ENCODE measurements at places on chromosomes 1 and 21.

GRCh38 chr1:203295796-203296195, 9.5 kb upstream of the BTG2 start:
- DNase-seq = no peak

- no peak for DNase-seq
These were observed 99.2 kb upstream of the KCNK2 start for GRCh38 chr1:214983126-214983869.

DNA sequence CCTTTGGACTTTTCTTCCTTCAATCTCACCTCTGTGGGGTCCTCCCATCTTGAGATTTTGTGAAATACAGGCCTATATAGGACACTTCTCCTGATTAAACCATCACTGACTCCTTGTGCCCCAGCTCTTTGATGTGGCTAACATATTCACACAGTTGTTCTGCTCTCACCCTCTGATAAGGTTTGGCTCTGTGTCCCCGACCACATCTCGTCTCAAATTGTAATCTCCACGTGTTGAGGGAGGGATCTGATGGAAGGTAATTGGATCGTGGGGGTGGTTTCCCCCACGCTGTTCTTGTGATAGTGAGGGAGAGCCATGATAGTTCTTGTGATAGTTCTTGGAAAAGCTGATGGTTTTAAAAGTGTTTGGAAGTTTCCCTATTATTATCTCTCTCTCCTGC, 19.7 kb downstream of the LRRC7 start:
- DNase-seq = no peak

DNA sequence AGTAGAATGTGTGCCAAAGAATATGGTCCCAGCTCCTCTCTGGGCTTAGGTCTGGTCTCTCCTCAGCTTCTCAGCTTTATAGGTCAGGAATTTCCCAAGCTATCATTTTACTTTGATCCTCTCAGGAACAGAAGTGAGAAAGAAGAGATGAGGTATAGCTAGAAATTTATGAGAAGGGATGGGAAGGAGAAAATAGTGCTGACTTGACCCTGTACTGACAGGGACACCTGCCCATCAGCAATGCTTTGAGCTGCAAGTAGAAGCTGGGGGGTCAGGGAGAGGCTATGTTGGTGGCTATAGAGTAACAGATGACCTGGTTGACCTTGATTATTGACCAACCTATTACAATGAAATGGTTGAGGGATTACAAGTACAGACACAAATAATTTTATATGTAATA, 75.0 kb downstream of the XCL2 start:
- no peak for DNase-seq

- DNase-seq = no peak
These were observed 24.9 kb downstream of the LHX9 start for GRCh38 chr1:197942042-197942441.

DNA sequence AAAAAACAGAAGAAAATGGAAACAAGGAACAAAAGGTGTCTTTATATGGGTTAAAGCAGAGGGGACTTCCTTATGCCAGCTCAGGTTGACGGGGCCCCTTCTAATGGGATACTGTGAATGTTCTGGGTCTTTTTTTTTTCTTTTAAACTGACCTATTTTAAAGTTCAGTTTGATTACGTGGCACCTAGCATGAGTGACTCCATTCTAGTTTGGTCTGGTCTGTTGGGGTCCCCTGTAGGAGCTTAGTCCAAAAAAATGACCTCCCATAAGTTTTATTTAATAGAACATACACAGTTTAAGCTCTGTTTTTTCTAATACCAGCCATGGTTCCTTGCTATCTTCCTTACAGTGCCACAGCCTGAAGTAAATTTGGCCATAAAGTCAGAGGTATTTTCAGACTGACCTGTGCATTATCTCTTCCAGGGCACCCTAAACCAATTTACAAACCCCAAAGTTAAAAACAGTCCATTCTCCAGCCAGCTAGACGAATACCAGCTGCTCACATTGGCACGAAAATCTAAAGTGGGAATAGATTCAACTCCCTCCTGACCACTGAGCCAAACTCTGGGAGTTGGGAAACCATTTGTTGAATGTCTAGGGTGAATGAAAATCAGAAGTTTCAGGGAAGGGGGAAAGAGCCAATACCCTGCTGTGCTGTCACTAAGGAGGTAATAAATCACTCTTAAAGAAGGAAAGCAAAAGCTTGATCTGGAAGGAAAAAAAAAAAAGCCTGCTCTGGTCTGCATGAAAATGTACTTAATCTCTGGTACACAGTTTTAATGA, 42.4 kb downstream of the AKNAD1 start:
- DNase-seq = no peak

DNA sequence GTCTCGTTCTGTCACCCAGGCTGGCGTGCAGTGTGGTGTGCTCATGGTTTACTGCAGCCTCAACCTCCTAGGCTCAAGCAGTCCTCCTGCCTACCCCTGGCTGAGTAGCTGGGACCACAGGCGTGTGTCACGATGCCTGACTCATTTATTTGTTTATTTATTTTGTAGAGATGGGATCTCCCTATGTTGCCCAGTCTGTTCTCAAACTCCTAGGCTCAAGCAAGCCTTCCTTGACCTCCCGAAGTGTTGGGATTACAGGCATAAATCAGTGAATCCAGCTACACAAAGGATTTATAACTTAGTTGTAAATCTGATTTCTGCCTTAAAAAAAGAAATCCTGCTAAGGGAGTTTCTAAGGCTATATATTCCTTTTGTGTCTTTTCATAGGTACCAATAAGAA, 30.5 kb upstream of the ZNF496 start:
- DNase-seq = no peak

DNA sequence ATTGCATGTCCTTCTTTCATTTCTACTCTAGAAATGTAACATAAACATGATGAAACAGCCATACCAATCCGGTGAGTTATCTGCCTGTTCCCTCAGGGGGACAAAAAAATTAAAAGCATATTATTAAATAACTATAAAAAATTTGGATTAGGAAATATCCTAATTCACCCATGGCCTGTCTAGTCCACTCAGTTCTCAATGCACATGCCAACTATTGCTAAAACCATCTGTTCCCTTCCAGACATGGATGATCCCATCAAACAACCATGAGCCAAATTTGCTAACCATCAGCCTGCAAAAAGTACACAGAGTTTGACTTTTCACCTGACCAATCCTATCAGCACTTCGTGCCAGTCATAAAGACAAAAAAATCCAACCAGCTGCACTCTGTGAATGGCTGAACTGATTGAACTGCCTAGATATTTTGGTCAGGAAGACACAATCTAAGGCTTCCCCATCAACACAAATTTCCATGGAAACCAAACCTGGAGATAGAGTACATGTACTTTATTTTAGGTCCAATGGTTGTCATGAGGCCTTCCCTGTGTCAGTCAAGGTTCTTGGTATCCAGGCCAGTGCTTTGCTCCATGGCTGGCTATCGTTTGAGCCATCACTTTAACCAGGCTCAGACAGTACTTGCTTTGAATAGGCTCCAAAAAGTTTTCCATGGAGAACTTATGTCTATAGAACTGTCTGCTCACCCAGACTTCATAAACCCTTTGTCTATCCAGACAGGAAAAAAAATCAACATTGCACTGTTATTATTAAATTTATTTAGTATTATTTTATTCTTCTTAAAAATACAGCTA, 570.8 kb downstream of the LTN1 start:
- no peak for DNase-seq

DNA sequence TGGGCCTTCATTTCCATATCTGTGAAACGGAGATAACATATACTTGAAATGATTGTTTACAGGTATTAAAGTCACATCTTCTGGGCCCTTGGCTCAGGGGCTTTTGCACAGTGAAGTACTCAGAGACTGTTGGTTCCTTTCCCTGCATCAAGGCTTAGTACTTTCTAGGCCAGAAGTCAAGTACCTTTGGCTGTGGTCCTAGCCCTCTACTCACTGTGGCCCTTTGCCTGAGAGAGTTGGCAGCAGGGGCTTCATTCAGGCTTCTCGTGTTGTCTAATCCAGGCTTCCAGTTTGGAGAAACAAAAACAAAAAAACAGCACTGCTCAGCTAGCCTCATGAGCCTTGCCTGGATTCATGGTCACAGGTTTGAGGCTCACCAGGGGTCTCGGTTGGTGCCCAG, 8.1 kb upstream of the DPH2 start:
- no peak for DNase-seq
